ENCODE measurements at places on chromosomes 7 and 10. TPM values are rescaled to one million over a fixed set of nuclear protein-coding genes. Genes with fewer than 3 reads are reported as not detected.

Gene MPP7
- total RNA-seq: not detected

Gene CLDN3
- 3.9 TPM for total RNA-seq

Gene SDK1
- total RNA-seq: 0.72 TPM

Gene C10orf105
- total RNA-seq: not detected

Gene TCAF1
- 18.6 TPM for total RNA-seq

Gene KIAA1217
- total RNA-seq: 1.9 TPM

Gene PARG
- total RNA-seq: 22.7 TPM

Gene MRC1
- not detected for total RNA-seq

Gene PRSS1
- not detected for total RNA-seq

Gene NME8
- not detected for total RNA-seq

Gene CDK14
- 0.56 TPM for total RNA-seq

Gene POU6F2
- not detected for total RNA-seq

Gene HMX2
- not detected for total RNA-seq

Gene CNOT4
- 12.0 TPM for total RNA-seq

Gene FRAT2
- 5.8 TPM for total RNA-seq

Gene NRG3
- total RNA-seq: not detected

Gene TMEM229A
- total RNA-seq: not detected

Gene IQUB
- not detected for total RNA-seq

Gene CALHM3
- total RNA-seq: 0.31 TPM

Gene NPFFR1
- not detected for total RNA-seq

Gene VGF
- 8.9 TPM for total RNA-seq

Gene CCDC172
- not detected for total RNA-seq

Gene AGFG2
- 20.1 TPM for total RNA-seq

Gene CADPS2
- total RNA-seq: not detected

Gene FAM200A
- 4.2 TPM for total RNA-seq
